ENCODE measurements at places on chromosomes 7 and 10.

DNA sequence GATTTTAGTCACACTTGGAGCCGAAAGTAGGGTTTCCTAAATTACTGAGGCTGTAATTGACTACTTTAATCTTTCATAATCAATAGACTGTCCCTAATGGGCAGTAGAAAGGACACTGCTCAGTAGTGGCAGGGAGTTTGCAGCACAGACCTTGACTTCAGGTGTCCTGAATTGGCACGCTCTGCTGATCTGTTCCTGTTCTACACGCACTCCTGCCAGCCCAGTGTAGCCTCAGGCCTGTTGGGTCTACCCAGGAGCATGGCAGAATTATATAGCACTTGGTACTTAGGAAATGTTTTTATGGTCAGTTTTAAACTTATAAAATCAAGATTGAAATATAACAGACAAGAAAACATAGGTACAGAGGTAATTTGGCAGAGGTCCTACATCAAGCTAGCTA is 9.0 kb downstream of the EIF4H start:
- no peak for DNase-seq

DNA sequence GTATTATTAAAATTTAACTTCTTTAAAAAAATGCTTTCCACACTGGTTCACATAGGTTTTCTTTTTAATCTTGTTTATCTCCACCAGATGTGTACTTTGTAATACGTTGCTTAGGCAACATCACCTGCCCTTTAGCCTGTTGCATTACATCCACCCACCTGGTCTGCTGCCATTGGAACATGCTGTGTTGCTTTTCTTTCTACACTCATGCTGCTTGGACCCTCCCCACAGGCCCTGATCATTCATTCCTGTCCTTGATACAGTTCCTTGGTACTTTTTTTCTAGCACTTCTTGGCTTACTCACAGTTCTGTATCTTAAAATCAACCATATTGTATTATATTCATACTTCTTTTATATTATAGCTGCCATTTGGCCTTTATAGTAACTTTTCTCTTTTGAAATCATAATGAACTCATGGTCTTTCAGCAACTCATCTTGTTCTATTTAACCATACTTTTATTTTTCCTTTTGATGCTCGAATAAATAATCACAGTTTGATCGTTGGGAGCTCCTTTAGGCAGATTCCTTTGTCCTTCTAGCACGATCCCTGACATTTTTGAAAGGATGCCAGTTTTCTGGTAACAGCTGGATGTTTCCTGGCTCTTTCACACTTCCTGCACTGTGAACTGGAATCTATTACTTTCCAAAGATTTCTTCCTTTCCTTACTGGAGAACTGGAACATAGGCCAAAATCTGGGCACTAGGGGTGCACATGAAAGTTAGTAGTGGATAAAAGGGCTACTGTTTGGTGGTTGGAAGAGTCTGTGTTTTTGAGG is 125.1 kb downstream of the CDK14 start:
- DNase-seq, result peak; percentile 80

- peak; percentile 77 for DNase-seq
These were observed 36.6 kb upstream of the AGR3 start for GRCh38 chr7:16918288-16918895.

- DNase-seq, result no peak
These were observed 56.1 kb upstream of the ELMO1 start for GRCh38 chr7:37504801-37505200.

GRCh38 chr7:121872831-121873288 is at the start of gene PTPRZ1:
PTPRZ1 (plus strand) TSS chr7:121873161; CDS start chr7:121873500, 339 bp downstream.
- DNase-seq, result peak; percentile 31

- no peak for DNase-seq
These were observed 73.6 kb downstream of the ITGB8 start for GRCh38 chr7:20404320-20404719.

DNA sequence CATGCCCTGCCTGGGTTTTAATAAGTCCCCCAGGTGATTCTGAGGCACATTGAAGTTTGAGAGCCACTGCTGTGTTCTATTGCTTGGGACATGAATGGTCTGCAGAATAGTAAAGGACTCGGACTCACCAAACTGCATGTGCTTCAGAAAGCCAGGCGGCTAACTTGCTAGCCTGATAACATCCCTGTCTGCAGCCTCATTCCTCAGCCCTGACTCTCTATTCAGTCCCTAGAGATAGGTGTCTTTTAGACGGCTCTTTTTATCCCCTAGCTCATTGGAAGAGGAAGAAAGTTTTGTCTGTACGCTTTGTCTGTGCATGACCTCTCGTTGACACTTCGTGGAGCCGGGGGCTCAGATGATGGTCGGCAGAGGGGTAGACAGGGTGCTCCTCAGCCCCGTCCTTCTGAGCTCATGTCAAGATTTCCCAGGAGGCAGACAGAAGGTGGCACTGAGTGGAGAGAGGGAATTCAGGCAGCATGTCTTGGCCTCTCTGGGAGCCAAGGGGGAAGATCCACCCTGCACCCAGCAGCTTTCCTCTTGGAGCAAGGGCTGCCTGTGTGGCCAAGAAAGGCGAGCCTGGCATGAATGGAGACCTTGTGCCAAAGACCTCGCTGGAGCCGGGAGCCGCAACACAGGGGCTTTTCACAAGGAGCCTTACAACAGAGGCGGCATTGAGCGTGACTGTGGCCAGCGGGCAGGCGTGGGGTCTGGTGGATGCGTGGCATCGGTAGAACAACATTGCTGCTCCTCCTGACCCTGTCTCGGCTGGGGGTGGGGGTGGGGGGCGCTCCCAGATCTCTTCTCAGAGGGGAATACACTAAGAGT is 51.1 kb upstream of the PODXL start:
- no peak for DNase-seq

GRCh38 chr7:70616821-70617220 is 515.1 kb upstream of the GALNT17 start:
- DNase-seq, result no peak

DNA sequence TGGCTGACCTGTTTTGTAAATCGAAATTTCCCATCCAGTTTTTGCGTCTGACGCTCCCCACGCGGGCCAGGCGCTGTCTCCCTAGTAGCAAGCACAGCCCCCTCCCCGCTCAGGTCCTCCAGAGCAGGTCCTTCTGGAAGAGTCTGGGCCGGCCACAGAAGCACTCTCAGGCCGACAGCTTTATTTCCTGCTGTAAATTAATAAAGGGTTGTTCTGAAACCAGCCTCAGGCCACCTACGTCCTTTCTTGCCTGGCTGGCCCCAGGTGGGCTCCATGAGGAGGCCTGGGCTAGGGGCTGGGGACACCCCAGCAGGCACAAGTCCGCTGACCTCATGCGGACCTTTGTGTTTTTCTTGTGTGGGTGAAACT is 35.2 kb downstream of the CAMK2B start:
- no peak for DNase-seq

GRCh38 chr7:90892213-90892612 is 296.1 kb downstream of the CDK14 start:
- DNase-seq, result peak; percentile 7

- no peak for DNase-seq
These were observed 17.1 kb downstream of the AZGP1 start for GRCh38 chr7:99958564-99959227.

GRCh38 chr10:2938869-2939268 is 128.5 kb upstream of the PFKP start:
- peak; percentile 4 for DNase-seq

DNA sequence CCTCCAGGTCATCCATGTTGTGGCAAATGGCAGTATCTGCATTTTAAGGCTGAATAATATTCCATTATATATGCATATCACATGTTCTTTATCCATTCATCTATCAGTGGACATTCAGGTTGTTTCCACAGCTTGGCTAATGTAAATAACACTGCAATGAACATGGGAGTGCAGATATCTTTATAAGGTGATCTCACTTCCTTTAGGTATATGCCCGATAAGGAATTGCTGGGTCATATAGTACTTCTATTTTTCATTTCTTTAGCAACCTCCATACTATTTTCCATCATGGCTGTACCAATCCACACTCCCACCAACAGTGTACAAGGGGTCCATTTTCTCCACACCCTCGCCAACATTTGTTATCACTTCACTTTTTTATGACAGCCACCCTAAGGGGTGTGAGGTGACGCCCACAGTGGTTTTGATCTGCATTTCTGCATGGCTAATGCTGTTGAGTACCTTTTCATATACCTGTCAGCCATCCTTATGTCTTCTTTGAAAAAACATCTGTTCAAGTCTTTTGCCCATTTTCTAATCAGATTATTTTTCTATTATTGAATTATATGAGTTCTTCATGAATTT is 18.9 kb downstream of the ABI1 start:
- no peak for DNase-seq

GRCh38 chr7:151179287-151179860 is 7.7 kb downstream of the ASB10 start:
- no peak for DNase-seq
